ENCODE measurements at places on chromosomes 2 and 18. TPM values are rescaled to one million over a fixed set of nuclear protein-coding genes. Genes with fewer than 3 reads are reported as not detected.
A peak's percentile ranks its signal among the peaks of the same experiment; 100 is the strongest.

- DNase-seq, result no peak
Measured at GRCh38 chr2:27854229-27854862, 35.8 kb downstream of the RBKS start.

DNA sequence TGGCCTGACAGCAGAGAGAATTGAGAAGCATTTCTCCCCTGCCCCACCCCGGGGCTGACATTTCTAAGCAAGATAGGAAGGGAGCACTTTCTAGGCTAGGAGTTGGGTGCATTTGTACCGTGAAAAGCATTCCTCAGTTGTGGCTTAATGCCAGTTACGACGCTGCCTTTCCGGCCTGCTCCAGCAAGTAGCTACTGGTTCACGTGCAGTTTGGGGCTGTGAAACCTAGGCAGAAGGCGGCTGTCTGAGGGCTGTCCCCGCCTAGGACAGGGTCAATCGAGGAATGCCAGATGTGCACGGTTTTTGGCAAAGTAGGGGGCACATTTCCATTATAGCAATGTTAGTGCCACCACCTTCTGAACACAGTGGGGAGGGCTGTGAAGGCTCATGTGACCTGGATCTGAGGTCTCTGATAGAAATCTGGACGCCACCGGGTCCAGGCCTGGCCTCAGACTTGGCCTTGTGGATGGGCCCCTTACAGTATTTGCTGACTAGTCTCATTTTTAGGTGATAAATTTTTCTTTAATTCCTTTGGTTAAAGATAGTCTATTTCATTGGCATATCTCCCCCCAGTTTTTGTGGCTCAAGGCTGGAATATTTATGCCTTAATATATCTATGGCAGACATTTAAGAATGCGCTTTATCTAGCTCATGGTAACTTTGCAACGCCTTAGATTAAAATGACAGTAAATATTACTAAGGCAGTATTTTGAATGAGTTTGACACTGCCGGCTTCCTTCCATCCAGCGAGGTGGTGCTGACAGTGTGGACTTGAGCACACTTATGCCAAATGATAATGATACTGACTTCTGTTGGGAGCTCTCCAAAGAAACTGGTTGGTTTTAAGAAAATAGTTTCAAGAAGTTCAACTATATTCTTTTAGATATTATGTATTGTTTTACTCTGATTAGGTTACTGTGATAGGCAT is 78.7 kb downstream of the LPIN1 start:
- peak; percentile 53 for DNase-seq

The PTGR3 gene
- total RNA-seq, result 10.6 TPM

GRCh38 chr2:72929010-72929409 is 11.7 kb downstream of the EMX1 start:
- no peak for DNase-seq

GRCh38 chr2:70871398-70872211 is 36.0 kb upstream of the CD207 start:
- peak; percentile 72 for DNase-seq

DNA sequence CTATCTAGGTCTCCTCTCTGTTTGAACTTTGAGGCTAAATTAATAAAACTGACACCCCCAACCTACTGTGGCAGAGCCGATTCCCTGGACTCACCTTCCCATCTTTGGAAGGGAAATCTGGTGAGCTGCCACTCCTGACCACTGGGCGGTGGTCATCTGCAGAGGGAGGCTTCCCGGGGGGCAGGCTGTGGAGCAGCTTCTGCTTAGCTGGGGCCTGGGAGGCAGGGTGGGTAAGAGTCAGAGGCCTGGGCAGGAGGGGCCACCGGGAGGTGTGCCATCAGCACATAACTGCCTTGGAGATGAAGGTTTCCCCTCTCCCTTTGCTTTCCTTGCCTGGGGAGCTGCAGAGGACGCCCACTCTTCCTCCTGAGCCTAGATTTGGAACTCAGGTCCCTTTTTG is 2.3 kb upstream of the NPPC start:
- DNase-seq, result no peak

DNA sequence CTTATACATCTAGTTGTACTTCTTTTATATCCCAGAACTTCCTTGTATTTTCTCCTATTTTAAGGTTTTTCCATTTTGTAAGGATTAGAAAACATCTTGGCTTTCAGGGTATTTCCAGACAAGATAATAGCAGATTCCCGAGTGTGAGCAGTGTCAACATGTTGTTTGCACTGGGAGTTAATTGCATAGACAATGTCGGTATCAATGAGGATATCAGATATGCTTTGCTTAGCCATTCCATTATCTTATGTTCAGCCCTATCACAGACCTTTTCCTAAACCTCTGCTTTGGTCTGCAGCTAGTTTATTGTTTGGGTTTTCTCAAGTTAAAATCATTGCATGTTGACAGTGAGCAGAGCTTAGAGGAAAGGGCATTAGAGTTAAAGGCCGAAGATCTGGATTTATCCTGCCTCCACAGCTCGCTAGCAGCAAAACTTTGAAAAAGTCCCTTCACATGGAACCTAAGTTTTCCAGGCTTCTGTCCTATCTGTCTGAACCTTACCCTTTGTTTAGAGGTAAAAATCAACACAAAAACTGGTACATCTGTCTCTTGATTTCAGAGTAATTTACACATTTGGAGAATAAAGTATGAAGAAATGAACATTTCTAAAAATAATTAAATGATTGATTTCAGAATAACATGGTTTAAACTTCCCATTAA is 355.4 kb downstream of the KIAA1328 start:
- DNase-seq, result peak; percentile 2

The VWC2L gene
- total RNA-seq, result 4.3 TPM

- DNase-seq, result peak; percentile 89
Measured at GRCh38 chr2:96533292-96534073, 3.1 kb upstream of the ARID5A start.

The POTEJ gene
- 0.24 TPM for total RNA-seq

DNA sequence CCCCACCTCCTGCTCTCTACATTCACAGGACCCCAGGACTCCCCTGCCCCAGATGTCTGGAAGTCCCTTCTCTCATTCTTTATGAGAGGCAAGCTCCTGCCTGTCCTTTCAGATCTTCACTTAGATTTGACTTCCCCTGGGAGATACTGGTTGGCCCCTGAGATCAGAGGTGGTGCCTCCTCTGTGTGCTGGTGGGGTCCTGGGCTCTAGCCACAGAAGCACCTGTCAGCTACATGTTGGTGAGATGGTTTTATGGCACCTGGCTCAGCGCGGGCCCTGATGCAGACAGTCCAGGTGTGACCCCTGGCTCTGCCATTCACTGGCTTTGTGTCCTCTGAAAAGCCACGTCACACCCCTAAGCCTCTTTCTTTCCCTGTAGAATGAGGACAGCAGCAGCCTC is 369.6 kb upstream of the ID2 start:
- no peak for DNase-seq

The KCNJ3 gene
- 2.4 TPM for total RNA-seq

The PFN4 gene
- not detected for total RNA-seq

GRCh38 chr2:28173377-28173776 is 219.3 kb upstream of the FOSL2 start:
- no peak for DNase-seq

The BMP10 gene
- 0.48 TPM for total RNA-seq

GRCh38 chr2:240836781-240837467 is 16.9 kb upstream of the KIF1A start:
- peak; percentile 74 for DNase-seq

DNA sequence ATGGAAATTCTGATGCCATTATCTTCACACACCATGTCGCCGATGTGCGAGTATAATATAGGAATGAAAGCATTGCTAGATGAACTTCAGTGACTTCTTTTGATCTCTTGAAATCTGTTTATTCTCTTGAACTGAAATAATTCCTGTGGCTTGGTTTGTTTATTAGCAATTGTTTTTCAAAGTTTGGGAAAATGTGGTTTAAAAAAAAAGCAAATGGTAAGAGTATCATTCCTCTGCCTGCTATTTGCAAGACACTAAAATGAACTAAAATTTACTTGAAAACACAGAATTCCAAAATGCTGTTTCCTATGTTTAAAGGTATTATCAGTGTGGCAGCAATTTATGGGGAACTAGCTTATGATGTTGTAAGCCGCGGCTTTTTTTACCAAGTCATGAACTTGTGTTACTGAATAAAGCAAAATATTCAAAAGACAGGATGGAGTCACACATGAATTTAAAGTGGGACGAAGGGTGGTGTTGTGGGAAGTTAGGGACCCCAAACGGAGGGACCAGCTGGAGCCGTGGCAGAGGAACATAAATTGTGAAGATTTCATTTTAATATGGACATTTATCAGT is 96.4 kb downstream of the COLEC12 start:
- no peak for DNase-seq

- DNase-seq, result no peak
Measured at GRCh38 chr2:232544674-232545073, 5.2 kb downstream of the CHRNG start.

- no peak for DNase-seq
Measured at GRCh38 chr2:46430413-46430812, 49.0 kb upstream of the TMEM247 start.

GRCh38 chr2:59584958-59585357 is 968.5 kb downstream of the BCL11A start:
- DNase-seq, result no peak

- DNase-seq, result no peak
Measured at GRCh38 chr2:515441-516127, 161.6 kb downstream of the TMEM18 start.

DNA sequence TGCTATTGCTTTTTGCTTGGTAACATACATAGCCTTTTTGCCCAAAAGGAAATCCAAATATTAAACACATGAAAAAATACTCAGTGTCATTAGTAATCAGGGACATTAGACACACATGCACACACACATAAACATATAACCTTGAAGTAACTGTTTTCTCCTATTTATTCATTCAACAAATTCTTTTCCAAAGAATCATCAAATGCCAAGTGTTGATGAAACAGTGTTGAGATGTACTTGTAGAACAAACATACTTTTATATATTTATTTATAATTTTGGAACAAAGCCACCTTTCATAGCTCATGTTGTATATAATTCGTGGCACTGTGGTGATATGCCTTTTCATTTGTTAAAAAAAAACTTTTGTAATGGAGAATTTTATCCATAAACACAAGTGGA is 81.0 kb downstream of the APLF start:
- DNase-seq, result no peak

GRCh38 chr2:2850218-2850755 is 519.2 kb upstream of the MYT1L start:
- no peak for DNase-seq

The RAX gene
- 3.4 TPM for total RNA-seq

GRCh38 chr2:77629539-77629938 is 107.4 kb upstream of the LRRTM4 start:
- DNase-seq, result peak; percentile 23

DNA sequence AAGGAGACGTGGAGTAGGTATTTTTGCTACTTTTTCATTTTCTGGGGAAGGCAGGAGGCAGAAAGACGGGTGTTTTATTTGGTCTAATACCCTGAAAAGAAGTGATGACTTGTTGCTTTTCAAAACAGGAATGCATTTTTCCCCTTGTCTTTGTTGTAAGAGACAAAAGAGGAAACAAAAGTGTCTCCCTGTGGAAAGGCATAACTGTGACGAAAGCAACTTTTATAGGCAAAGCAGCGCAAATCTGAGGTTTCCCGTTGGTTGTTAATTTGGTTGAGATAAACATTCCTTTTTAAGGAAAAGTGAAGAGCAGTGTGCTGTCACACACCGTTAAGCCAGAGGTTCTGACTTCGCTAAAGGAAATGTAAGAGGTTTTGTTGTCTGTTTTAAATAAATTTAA is 3.4 kb downstream of the FZD7 start:
- DNase-seq, result no peak

- DNase-seq, result no peak
Measured at GRCh38 chr2:6168485-6168884, 476.3 kb downstream of the SOX11 start.

DNA sequence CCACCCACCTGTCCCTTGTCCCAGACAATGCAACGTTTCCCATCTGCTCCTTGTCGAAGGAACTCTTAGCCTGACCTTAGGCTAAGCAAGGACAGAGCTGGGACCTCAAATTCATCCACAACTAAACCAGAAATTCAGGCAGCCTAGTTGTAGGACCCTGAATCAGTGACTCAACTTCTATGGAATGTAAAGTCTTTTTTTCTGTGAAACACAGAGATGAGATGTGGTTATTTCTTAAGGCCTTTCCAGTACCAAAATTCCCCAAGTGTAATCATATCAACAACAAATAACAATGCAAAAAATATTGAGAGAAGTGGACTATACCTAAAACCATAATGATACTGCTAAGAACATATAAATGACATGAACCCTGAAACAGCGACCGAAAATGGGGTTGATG is 46.7 kb downstream of the EN1 start:
- DNase-seq, result no peak

DNA sequence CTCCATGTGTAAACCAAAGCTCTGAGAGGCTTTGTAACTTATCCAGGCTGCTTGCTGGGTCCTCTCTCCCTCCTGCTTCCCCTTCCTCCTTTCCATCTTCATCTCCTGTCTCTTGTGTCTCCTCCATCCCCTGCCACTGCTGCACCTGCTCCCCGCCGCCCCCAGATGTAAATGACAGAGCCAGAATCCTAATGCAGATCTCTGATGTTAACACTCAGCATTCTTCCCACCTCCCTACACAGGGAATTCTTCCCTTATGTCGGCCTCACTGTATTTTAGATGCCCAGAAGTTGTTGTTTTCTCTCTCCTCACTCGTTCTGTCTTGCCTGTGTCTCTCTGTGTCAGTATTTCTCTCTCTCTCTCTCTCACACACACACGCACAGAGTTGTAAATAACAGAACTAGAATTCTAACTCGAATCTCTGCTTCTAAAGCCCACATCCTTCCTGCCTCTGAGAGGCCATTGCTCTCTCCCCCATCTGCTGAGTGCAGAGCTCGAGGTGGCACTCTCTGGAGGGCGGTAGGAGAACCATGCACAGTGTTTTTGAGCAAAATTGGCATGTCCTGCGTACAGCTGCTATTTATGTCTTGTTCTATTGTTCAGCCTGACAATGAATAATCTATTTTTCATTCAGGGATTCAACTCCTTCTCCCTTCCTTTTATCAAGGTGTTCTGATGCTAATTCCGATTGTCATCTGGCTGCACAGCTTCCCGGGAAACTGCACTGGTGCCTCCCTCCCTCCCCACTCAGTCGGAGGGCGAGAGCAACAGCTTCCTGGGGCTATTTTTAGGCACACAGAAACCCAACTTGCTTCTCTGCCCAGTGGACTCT is 219.9 kb downstream of the SH3RF3 start:
- no peak for DNase-seq

- DNase-seq, result no peak
Measured at GRCh38 chr2:239436669-239437335, 36.0 kb upstream of the HDAC4 start.

GRCh38 chr2:163723348-163723747 is 12.5 kb downstream of the FIGN start:
- no peak for DNase-seq

The RUFY4 gene
- total RNA-seq, result 13.7 TPM

The COL4A4 gene
- 0.72 TPM for total RNA-seq

DNA sequence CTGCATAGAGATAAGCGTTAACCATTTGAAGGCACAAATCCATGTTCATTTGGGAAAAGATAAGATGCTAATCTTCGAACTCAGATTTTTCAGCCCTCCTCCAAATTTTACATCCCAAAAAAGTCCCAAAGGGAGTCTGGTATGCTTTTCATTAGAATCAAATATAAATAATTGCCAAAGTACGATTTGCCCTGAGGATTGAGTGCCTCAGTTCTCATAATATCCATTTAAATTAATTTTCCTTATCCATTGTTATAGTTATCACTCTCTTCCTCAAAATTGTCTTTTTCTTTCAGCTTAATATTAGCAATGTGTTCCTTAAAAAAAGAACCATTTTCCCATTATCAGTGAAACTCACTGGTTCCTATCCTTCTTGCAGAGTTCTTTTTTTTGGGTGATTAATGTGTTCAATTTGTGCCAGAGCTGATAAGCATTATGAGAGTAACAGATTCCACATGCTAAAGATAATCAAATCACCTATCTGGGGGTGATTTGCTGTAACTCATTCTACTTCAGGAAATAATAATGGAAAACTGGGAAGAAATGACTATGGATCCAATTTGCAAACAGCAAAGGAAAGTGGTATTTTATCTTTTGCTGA is 686 bp downstream of the HNMT start:
- peak; percentile 53 for DNase-seq

All from umbilical cord (tissue), 2 donors.